ENCODE measurements at places on chromosomes 12 and 14.

DNA sequence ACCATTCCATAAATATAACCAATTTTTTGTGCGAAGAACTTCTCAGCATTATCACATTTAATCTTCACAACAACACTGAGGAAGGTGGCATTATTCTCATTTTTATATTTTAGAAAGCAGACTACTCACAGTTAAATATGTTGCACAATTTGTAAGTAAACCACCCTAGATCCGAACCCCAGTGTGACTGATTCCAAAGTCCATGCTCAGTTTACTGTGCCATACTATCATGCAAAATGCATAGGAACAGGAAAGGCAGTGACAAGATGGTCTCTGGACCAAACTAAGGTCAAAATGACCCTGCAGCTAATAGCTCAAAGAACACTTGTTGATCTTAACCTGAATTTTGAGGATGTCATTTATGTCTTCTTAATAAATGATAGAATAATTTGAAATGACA, 185.4 kb downstream of the GXYLT1 start:
- no peak for DNase-seq

- DNase-seq: no peak
Observed at GRCh38 chr14:98501335-98501734, 770.7 kb downstream of the BCL11B start.

DNA sequence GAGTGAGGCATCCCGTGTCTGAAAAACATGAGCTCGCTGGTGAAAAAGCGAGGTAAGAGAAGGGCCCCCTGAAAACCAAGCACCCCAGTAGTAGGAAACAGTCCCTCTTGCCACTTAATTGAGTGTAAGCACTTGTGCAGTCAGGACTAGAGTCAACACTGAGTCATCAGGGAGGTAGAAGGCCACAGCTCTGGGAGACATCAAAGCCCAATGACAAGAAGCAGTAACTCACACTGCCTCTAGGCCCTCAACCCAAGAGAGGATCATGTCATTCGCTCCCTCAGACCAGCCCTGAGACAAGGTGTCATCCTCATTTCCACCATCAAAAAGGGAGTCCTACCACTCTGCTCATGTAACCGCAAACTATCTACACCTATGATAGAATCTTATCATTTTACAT, 17.8 kb downstream of the POMT2 start:
- no peak for DNase-seq

DNA sequence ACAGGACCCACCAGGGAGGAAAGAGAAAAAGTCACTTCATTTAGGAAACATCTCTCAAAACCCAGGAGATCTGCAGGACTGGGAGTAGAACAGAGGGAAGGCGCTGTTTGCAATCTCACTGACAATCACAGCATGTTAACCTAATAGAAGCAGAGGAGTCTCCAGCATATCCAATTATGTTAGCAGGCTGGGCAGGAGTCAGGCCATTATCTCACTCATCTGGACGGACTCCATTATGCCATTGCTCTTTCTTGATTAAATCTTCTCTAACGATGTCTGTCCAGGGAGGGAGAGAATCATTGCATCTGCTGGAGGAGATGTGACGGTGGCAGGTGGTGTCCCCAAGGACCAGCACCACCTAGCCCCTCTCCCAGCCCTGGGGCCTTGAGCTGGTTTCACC, 203.8 kb upstream of the SFSWAP start:
- DNase-seq: no peak

DNA sequence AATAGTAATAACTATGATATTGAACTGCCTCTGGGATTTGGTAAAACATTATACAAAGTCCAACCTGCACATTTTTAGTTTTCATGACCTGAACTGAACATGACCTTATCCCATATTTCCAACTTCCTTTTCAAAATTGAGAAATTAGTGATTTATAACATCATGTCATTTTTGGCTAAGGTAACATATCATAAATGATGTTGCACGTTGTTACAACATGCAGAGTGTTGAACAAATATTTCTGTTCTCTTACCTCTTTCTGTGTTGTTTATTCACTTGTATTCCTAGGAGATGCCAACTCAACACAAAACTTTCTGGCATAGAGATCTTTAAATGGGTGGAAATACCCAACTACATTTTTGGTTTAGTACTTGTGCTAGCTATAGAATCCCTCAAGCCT, 496.0 kb downstream of the SLC6A15 start:
- no peak for DNase-seq

Measured in C1 segment of cervical spinal cord (tissue), 14 donors.